Cerebellar nuclear complex (tissue), 1 donor: ENCODE measurements at places on chromosomes 6 and 20.

- no peak for DNase-seq
Measured at GRCh38 chr6:7893342-7893741, 17.2 kb downstream of the TXNDC5 start.

GRCh38 chr6:169895926-169896761, 144.7 kb downstream of the ERMARD start:
- DNase-seq = no peak

DNA sequence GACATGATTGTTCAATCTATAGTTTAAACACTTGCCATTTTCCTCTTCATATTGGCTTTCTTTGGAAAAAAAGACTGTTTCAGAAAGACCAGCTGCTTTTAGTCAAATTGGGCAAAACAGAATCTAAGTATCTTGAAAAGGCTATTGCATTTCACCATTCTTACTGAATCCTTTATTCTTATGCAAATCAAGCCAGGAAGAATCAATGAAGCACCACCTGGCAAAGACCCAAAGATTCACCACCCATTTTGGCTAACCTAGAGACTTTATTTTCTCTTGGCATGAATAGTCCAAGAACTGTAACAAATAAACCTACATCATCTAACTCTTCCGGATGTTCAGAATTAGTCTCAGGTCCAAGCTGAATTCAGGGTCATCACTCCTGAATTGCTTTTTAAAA, 71.3 kb upstream of the EYA4 start:
- DNase-seq = no peak

GRCh38 chr6:78868116-78868515, 765 bp downstream of the IRAK1BP1 start:
- no peak for DNase-seq

DNA sequence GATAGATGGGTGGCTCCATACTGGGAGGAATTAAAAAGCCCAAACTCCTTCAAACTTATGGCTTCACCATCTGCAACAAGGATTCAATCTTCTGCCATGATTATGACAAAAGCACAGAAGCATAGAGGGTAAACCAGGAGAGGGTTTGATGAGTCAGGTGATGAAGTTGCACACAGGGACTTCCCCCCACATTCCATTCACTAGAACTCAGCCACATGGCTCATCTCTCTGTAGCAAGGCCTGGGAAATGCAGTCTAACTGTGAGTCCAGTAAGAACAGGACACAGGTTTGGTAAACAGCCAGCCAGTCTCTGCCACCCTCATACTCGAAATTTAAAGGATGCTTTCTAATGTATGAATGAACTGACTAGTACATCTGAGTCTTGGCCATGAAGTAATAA, 142.9 kb downstream of the HIVEP2 start:
- no peak for DNase-seq

- no peak for DNase-seq
Measured at GRCh38 chr20:63628246-63628975, 1.5 kb upstream of the GMEB2 start.

DNA sequence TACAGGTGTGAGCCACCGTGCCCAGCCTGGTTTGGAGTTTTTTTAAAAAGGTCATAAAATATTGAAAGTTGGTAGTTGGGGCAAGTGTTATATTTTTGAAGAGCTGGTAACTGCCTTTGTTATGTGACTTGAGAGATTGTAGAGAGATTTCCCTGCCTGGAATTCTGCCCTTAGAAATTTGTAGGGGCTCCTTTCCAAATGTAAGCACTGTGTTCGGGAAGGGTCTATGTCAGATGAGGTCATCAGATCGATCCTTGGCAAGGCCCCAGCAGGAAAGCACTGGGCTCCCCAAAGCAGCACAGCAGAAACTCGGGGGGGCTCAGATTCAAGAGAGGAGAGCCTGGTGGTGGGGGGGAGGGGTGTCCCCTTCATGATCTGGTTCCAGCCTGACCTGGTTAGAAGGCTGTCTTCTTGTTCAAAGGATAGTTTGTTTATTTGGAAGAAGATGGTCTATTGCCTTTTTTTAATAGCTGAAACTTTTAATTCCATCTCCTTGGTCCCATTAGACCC, 220.2 kb downstream of the UST start:
- DNase-seq = no peak

DNA sequence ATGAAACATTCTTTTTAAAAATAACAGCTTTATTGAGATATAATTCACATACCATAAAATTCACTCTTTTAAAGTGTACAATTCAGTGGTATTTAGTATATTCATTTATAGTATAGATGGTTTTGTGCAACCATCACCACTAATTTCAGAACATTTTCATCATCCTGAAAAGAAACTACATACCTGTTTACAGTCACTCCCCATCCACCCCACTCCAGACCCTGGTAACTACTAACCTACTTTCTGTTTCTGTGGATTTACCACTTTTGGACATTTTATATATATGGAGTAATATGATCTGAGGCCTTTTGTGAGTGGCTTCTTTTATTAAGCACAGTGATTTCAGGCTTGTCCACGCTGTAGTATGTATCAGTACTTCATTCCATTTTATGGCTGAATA, 2.5 kb upstream of the TMEM217 start:
- DNase-seq = no peak

DNA sequence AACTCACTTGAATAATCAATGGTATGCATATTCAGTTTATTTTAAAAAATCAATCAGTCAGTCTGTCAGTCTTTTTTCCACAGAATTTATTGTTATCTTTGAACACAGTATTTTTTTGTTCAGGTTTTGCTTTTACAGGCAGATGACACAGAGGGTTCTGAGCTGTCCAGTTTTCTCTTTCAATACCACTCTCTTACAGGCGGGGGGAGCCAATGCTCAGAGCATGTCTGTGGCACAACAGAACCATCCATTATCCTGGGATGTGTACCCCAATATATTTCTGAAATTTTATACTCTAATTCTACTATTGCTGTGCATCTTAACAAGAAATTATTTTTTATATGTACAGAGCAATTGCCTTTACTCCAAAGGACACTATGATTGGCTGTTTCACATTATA, 21.2 kb downstream of the ROS1 start:
- DNase-seq = no peak

GRCh38 chr6:32843331-32843978, 392 bp downstream of the PSMB8 start:
- no peak for DNase-seq

DNA sequence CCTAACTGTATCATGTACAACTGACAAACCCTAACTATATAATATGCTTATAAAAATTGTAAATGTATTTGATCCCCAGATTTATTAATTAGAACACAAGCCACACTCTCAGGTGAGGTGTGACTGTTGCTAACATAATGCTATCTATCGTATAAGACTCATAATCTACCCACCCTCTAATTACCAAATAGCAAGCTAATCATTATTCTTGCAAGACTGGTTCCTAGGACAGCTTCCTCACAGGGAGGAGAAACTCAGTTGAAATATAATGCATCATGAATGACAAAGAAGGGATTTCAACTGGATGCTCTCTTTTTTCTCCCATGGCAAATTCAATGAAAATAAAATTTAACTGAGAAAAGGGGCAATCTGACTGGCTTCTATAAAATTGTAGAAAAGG, 35.4 kb downstream of the ELOVL4 start:
- DNase-seq = no peak

- no peak for DNase-seq
Measured at GRCh38 chr6:117915846-117916245, 8.8 kb downstream of the SLC35F1 start.

DNA sequence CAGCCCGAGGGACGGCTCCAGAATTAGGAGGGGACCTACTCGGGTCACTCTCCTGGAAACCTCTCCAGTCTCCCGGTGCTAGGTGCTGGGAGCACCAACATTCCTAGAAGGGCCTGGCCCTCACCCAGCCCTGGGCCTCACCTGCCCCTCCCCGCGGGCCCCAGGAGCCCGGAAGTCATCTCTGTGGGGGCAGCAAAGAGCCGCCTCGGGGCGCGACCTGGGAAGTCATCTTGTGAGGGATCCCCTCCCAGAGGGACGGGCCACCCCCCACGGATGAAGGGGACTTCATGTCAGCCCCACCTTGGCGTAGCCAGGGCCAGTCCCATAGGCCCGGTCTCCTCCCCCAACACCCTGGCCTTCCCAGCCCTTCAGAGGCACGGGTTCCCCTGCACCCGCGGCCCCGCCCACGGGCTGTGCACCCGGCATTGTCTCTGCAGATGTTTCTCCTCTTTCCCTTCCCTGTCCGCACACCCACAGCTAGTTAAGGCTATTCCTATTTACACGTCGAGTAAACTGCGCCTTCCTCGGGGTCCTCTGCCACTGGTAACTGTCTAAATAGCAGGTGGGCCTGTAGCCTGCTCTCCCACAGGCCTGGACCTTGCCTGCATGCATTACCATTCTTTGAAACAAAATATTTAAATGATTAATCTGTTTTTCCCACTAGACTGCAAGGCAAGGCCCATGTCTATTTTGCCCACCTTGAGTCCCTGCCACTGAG, 896 bp upstream of the RNASET2 start:
- DNase-seq = no peak

DNA sequence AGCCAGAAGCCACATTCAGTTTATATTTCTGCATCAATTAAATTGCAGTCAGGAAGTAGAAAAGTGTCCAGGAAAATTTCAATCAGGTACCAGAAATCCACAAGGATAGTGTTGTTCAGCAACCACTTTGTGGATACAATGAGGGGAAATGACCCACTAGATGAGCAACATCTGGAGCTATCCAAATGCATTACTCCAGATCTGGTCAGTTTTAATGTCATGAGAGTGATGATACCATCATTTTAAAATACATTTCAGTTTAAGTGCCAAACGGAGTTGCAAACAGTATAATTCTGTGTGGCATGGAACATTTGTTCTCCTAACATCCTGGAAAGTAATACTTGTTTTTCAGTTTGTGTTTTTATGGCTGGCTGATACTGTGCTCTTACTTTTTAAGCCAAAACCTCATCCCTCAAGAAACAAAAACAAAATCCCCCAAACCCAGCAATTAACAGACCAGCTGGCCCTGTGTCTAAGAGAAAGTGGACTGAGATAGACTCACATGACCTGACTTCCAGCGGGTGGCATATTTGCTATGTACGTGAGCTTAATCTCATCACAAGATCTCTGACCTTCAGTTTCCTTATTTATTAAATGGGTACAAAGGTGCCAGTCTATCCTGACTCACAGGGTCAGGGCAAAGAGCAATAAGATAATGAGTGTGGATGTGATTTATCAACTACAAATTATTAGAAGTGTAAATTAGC, 58.8 kb upstream of the CNKSR3 start:
- DNase-seq = no peak

- DNase-seq = no peak
Measured at GRCh38 chr6:18185624-18186023, 30.4 kb downstream of the KDM1B start.

- DNase-seq = no peak
Measured at GRCh38 chr6:131372535-131372934, 200.5 kb upstream of the ARG1 start.

DNA sequence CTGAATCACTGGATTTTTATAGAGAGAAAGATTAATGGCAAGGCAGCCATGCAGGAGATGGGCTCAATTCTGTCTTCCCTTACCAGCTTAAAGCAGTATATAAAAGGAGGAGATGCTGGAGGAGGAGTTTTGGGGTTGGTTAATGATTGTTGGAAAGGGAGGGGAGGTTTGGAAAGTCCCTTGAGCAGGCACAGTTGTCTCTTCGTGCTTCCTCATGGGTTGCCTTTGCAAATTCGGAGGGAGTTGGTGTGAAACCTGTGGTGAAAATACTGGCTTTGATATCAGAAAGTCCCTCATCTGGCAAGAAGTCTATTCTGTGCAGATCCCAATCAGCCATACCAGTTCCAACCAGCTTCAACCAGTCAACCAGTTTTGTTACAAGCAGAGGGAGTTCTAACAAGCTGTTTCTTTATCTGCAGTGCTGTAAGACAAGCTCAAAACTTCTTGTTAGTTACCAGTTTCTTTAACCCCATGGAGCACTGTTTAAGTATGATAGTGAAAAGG, 107.0 kb downstream of the HIVEP1 start:
- DNase-seq = no peak

- DNase-seq = no peak
Measured at GRCh38 chr6:49202924-49203536, 260.0 kb downstream of the MMUT start.

DNA sequence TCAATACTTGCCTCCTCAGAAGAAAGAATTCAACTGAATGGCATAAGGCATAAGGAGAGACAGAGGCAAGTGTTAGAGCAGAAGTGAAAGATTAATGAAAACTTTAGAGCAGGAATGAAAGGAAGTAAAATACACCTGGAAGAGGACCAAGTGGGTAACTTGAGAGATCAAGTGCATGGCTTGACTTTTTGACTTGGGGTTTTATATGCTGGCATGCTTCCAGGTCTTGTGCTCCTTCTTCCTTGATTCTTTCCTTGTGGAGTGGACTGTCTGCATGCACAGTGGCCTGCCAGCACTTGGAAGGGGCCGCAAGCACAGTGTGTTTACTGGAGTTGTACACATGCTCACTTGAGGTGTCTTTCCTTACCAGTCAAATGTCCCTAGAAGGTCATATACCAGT, 222.1 kb upstream of the UFL1 start:
- DNase-seq = no peak

- DNase-seq = no peak
Measured at GRCh38 chr6:27471365-27472115, 1.4 kb downstream of the ZNF184 start.

DNA sequence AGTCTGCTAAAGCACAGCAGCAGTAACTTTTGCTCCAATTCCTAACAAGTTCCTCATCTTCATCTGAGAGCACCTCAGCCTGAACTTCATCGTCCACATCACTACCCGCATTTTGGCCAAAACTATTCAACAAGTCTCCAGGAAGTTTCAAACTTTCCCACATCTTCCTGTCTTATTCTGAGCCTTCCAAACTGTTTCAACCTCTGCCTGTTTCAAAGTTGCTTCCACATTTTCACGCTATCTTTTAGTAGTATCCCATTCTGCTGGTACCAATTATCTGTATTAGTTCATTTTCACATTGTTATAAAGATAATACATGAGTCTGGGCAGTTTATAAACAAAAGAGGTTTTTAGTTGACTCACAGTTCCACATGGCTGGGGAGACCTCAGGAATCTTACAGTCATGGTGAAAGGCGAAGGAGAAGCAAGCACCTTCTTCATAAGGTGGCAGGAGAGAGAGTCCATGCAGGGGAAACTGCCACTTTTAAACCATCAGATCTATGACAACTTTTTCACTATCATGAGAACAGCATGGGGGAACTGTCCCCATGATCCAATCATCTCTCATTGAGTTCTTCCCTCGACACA, 99.4 kb upstream of the GRIK2 start:
- no peak for DNase-seq

DNA sequence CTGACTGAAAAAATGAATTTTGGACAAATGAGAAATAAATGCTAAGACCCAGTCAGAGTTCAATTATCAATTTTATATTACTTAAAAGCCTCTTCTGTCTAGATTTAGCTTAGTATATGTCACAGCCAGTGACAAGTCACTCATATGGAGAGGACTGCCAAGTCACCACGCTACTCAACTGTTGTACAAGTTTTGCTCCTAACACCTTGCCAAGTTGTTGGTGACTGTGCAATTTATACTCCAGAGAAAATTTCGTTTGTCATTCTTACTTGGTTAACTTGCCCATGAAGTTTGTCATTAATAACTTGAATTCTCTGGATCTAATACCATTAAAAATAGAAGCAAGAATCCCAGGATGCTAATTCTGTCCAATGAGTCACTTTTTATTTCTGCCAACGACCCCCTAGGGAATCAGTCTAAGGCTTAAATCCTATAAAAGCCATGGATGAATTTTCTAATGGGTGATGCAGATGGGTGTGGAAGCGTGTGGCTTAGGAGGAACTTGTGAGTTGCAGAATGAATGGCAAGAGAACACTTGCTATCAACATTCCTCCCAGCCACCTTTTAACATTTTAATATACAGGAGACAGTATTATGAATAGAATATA, 30.4 kb upstream of the FBXO30 start:
- DNase-seq = no peak
